Mesenteric fat pad (tissue), 1 donor: ENCODE measurements at places on chromosomes 12 and 14. TPM values are rescaled to one million over a fixed set of nuclear protein-coding genes. Genes with fewer than 3 reads are reported as not detected.

- DNase-seq: no peak
Measured at GRCh38 chr12:49092086-49092815, 2.4 kb downstream of the DHH start.

DNA sequence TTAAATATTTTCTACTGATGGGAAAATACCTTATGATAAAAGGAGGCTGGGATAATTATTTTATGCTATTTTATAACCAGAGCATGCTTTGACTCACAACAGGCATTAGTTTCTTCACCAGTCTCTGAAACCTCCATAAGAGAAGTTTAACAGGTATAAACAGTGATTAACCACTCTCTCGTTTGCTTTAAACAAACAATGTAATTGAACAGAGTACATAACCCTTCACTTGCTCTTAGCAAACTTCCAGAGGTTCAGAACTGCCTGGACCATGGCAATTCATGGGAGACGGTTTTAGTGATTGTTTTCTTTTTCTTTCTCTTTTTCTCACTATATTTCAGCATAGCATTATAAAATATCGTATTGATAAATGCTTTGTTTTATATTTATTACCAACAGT lies 35.3 kb downstream of the CFAP251 start:
- DNase-seq: no peak

GRCh38 chr12:46174061-46174662 lies 94.7 kb downstream of the SLC38A1 start:
- no peak for DNase-seq

DNA sequence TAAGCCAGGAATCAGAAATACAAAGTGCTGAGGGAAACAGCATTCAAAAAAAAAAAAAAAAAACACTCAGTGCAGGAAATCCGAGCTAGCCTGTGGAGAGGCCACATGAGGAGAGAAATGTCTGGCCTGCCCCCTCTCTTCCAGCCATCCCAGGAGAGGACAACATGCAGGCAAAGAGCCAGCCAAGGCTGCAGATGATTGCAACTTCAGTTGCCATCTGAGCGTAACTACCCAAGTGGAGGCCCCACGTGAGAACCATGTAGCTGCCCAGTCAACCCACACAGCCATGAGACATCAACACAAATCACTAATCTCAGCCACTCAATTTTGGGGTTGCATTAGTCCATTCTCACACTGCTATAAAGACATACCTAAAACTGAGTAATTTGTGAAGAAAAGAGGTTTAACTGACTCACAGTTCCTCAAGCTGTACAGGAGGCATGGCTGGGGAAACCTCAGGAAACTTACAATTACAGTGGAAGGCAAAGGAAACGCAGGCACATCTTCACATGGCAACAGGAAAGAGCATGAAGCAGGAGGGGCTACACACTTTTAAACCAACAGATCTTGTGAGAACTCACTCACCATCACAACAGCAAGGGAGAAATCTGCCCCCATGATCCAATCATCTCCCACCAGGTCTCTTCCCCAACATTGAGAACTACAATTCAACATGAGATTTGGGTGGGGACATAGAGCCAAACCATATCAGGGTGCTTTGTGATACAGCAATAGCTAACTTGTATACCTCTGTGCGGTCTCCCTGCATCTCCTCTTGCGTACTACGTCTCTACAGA lies 161.1 kb downstream of the PIWIL1 start:
- DNase-seq: no peak

DNA sequence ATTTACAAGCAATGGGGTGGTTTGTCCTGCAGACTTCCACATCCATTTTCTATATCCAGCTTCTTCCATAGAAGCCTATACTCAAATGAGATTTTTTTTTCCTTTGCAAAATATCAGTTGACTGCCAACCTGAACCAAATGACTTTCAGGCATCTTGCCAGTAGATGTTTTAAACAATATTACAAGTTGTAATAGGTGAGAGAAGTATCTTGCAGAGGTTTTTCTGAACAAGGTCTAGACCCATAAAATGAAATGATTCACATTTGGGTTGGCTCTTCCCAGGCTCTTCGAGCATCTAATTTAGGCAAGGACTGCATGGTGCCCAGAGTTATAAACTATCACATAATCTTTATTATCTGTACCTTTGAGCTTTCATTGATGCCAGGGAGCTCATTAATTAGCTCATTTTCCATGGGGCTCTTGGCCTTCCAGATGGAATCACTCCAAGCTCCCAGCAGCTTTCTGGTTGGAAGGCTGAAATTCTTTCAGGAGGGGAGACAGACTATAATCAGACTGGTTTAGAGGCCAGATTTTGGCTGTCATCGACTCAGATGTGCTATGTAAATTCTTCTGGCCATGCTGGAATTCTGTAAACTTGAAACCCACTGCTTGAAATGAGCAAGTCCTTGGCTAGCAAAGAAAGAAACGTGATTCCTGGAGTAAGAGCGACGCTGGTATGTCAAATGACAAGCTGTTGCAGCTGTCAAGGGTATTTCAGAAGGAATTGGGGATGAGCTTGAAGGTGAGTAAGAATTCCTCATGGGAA lies 32.2 kb upstream of the DICER1 start:
- DNase-seq: no peak

- no peak for DNase-seq
Measured at GRCh38 chr12:24630856-24631255, 318.0 kb downstream of the BCAT1 start.

The ARMH4 gene
- total RNA-seq: 3.4 TPM

The HOXC11 gene
- not detected for total RNA-seq

The PRKAB1 gene
- 20.8 TPM for total RNA-seq

The NELL2 gene
- 0.71 TPM for total RNA-seq

The CLEC4C gene
- total RNA-seq: not detected
